A172 (cell line): ENCODE measurements at places on chromosomes 3 and 15.

- DNase-seq: peak; percentile 55
Measured at GRCh38 chr3:15367059-15367458, 34.7 kb upstream of the SH3BP5 start.

DNA sequence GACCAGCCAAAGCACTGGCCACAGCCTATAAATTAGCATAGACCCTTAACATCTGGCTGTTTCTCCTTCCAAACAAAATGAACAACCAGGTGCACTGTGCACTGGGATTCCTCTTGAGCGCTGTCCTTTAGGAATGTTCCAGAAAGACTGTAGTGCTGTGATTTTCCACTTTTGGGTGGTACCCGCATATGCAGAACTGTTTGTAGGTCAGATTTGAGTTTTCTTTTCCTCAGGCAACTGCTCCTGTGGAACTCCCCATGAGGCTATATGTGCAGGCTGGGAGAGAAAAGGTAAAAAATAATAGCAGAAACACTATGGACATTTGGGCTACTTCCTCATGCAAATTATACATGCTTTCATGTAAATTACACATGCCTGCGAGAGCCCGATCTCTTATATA, 139.1 kb downstream of the CHST2 start:
- DNase-seq: no peak

DNA sequence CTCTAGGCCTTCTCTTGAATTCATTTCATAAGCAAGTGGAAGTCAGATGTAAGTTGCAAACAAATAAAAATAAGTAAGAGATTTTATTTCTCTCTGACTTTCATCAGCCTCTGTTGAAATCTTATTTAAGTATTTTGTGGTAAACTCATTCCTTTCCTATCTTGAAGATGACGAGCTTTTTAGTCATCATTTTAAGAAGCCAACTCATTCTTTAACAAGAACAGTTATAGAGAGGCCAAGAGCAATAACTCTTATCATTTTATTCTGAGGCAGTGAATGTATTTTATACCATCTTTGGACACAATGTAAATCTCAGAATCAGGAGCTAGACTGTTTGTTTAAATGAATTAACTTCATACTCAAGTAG, 147.5 kb upstream of the MBNL1 start:
- DNase-seq: peak; percentile 90

DNA sequence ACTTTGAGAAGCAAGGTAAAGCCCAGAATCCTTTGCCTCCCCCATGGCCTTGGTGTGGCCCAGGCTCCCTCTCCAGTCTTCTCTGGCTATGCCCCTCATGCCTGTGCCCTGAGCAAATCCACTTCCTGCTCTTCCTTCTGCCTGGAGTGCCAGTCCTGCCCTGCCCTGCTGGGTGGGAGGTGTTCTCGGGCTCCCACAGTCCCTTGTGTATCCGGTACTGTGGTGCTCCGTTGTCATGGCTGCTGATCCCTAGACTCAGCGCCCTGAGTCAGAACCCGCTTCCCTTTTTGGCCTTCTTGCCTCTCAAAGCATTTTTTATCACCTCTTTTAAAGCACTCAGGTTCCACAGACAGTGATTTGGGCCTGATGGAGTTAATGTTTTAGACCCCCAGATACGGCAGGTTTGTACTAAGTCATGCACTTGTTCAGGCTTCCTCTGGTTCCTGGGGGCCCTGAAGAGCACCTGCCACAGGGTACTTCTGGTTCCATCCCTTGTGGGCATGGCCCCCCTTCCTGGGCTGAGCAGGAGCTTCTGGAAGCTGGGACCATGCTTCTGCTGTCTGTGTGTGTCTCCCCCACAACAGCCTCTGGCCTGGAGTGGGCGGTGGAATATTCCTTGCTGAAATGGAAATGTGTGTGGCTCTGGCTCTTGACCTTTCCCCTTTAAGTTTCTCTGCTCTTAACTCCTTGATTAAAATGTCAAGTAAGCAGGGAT, 29.6 kb upstream of the ADAMTS7 start:
- DNase-seq: peak; percentile 61

GRCh38 chr3:94258851-94259250, 196.0 kb downstream of the NSUN3 start:
- DNase-seq: no peak

DNA sequence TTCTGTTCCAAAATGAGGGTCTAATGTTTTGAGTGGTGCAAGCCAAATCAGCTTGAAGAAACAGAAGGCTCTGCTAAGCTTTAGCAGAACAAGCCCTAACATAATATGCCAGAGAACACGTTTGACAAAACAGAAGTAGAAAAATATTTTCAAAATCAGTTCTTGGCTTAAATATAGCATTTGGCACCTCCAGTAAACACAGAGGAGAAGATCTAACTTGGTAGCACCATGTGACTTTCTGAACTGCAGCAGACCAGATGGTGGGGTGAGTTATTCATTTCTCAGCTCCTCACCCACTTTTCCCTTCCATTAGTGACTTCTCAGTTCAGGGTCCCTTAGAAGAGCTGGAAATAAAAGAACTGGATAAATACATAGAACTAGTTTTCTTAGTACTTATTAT, 395.8 kb downstream of the MAGI1 start:
- DNase-seq: no peak

- no peak for DNase-seq
Measured at GRCh38 chr15:28112101-28112760, 13.1 kb upstream of the OCA2 start.

GRCh38 chr15:70378126-70379031, 280.7 kb upstream of the TLE3 start:
- no peak for DNase-seq

GRCh38 chr3:36364260-36364659, 16.0 kb upstream of the STAC start:
- no peak for DNase-seq

DNA sequence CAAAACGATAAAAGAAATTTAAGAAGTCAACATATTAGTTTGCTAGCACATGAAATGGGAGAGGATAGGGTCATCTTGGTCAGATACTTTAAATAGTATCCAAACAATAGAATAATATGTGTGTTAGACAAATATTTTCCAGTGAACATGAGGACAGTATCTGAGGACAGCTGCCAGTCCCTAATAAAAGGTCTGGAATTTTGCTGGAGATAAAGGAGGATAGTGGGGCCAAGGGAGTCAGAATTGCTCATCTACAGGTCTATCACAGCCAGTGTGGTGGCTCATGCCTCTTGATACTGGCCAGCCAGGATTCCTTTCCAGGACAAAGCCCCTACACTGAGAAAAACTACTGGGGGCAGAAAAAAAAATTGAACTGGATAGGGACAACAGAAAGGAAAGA, 74.0 kb downstream of the HERC1 start:
- DNase-seq: no peak

DNA sequence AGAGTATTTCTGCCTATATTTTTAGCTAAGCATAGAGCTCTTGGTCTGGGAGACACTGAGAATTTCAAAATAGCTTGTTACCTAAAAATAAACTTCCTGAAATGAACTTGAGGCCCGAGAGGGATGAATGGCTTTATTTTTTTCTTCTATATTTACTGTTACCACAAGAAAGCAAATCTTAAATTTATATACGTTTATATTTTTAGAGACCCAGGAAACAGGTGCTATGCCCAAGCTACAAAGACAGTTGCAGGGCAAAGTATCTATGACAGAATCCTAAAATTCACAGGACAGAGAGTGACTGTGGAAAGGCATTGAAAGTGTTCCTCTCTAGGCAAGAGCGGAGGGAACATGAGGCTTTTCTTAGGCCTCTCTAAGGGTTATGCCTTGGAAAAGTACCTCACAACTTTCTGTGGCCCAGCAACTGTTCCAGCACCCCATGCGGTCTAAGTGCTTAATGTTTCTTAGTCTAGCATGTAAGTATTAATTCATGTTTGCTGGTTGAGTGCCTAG, 36.5 kb downstream of the TGFBR2 start:
- DNase-seq: no peak

DNA sequence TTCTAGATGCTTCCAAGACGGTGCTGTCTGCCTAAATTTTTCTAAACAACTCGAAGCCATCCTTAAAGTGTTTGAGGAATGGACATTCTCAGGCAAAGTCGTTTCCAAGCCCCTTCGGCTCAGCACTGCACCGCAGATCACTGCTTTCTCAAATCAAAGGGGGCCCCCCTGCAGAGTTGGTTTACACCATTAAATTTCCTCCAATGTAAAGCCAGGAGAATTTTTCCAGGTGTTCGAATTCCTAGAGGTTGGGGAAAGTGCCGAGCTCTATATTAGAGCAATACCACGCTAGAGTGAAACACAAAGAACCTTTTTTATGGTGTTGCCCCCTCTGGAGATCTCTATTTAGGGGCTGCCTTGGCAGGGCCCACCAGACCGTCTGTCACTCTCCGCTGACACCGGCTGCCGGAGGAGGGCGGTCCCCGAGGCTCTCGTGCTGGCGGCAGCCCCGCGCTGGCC, 277.9 kb upstream of the NR2F2 start:
- no peak for DNase-seq

DNA sequence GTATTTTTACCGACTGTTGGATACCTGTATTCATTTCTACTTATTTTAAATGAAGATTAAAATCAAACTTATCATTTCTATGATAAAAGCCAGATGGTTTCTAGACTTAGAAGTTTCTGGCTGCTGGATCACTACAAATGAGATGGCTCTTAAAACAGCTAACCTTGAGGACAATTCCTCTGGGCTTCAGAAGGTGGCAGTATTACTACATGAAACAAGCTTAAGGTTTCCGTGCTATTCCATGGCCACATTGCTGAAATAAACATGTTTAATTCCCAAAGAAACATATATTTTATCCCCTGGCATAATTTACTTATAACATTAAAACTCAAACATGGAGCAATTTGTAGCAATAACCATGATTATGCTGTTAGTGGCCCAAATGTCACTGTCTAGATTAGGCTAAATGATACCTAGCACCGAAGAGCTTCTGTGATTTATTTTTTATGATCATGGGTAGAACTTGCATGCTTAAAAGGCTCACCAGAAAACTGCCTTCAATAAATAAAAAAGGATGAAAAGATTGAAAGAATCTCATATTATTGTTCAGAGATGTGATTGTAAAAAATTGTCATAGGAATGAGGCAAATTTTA, 204.0 kb upstream of the NANOGP8 start:
- DNase-seq: peak; percentile 53

GRCh38 chr3:129016720-129017483, 15.8 kb downstream of the EFCC1 start:
- peak; percentile 27 for DNase-seq

DNA sequence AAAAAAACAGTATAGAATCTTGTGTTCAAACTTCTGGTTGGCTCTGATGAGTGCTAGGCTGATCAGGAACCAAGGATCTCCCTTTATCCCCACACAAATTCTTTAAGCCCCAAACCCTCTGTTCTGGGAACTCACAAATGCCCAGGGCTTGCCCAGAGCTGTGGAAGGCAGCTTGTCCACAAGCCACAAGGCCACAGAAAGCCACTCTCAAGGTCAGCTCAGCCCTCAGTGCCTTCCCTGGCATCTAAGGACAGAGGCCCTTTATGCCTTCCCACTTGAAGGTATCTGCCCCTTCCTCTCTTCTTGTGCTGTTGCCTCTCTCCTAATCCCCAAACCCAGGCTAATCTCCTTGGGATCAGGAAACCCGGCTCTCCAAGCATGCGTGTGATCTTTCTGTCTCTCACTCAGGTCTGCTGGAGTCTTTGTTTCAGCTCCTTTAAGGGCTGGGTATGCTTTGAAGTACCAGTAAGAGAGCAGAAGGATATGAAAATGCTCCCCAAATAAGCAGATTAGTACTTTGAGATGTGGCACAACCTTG, 145.0 kb upstream of the TRIM42 start:
- no peak for DNase-seq

DNA sequence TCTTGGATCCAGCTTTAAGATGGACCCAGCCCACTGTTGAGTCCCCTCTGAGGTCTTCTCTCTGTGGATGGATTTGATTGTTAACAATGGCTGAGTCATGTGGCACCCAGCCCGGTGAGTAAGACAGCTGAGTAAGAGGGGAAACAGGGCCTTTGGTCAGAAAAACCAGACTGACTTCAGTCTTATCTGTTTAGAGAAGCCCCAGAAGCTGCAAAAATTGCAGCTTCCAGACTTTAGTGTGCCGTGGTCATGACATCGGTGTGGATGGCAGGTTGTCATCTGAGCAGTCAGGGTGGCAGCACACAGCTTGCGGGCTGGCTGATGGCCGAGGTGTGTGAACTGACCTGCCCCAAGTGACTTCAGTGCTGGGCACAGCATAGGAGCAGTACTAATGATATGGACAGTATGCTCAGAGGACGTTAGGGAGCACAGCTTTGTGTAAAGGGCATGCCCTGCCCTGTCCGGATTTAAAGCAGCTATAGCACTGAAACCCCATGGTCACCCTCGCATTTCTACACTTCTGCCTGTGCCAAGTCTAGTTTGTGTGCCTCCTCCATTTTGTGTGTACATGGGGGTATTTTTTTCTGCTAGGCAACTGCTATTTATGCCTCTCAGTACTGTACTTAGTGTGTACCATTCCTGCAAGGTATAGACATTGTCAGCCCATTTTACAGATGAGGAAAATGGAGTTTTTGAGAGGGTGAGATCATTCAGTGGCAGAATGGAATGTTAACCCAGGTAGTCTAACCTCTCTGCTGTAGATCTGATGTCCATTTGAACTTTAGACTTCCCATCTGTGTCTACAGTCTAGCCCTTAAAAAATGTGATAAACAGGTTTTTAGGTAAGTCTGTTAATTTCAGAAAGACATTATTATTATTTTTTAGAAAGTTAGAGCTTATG, 44.4 kb downstream of the FLNB start:
- peak; percentile 98 for DNase-seq

DNA sequence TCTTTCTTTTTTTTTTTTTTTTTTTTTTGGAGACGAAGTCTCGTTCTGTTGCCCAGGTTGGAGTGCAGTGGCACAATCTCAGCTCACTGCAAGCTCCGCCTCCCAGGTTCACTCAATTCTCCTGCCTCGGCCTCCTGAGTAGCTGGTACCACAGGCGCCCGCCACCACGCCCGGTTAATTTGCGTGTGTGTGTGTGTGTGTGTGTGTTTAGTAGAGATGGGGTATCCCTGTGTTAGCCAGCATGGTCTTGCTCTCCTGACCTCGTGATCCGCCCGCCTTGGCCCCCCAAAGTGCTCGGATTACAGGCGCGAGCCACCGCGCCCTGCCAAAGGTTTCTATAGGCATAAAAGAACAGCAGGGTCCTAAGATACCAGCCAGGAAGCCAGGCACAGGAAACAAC, 261.0 kb upstream of the CCDC54 start:
- no peak for DNase-seq
